ENCODE measurements at places on chromosomes 4 and X.

DNA sequence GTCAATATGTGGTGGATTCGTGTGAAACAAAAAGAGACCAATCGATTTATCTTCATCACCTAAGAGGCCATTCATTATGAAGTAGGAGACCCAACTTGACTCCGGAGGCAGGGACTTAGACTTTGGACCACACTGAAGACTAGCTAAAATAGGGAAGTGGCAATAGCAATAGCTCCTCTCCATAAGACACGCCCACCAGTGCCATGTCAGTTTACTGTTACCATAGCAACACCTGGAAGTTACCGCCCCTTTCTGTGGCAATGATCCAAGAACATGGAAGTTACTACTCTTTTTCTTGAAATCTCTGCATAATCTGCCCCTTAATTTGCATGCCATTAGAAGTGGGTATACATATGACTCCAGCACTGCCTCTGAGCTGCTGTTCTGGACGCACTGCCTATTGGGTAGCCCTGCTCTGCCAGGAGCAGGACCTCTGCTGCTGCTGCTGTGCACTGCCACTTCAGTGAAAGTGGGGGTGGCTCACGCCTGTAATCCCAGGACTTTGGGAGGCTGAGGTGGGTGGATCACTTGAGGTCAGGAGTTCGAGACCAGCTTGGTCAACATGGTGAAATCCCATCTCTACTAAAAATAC is 163.2 kb downstream of the PRKX start:
- no peak for DNase-seq

GRCh38 chr4:80266253-80266901 is at the start of gene FGF5:
Gene FGF5 (plus strand): TSS chr4:80266664. CDS start chr4:80266825, 161 bp downstream.
- peak; percentile 40 for DNase-seq

GRCh38 chrX:17009856-17010625 is 63.6 kb downstream of the REPS2 start:
- no peak for DNase-seq

- no peak for DNase-seq
Measured at GRCh38 chr4:11732155-11732554, 303.5 kb upstream of the HS3ST1 start.

DNA sequence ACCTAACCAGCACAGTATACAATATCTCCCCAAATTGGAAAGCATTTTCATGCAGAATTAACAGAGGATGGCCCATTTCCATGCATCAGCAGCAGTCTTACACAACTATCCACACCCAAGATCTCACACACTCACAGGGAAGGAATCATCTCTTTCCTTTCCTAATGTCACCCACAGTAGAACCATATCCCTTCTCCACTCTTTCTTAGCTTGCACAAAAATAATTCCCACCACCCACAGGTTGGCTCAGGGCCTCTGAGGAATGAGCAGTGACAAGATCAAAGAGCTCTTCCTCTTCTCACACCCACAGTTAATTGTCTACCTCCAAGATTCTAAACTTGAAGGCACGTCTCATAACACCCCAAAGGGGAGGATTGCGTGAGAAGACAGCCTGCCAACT is 217.7 kb upstream of the VEGFC start:
- no peak for DNase-seq

- no peak for DNase-seq
Measured at GRCh38 chrX:104972737-104973136, 247.8 kb downstream of the TEX13A start.

DNA sequence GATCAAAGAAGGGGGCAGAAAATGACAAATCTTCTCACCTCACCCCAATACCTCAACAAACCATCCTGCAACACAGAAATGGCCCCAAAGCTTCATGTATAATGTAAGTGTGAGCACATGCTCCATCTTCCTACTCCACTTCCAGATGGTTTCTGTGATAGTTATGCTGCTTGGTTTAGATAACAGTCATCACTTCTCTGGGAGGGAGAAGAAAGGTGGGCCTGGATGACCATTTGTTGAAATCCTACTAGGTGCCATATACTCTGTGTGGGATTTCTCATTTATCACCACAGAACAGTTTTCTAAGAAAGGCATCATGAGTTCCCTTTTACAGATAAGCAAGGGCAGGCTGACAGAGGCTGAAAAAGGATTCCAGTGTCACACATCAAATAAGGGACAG is 31.3 kb upstream of the NXF3 start:
- DNase-seq: no peak

GRCh38 chr4:94595880-94596483 is 144.2 kb downstream of the PDLIM5 start:
- DNase-seq: no peak

DNA sequence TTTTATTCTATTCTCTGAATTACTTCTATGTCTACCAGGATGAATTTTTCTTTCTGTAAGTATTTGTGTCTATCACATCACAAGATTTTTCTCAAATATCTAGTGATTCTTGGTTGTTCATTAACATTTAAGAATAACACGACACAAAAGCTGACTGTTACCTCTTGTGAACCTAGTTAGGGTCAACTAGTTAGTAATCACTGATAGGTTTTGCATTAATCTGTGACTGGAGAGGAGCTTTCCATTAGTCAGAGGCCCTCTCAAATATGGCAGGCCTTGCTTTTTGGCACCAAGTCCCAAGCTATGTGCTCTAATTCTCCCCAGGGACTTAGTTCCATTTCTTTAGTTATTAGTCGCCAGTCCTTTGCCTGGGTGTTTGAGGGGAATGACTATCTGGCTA is 259.2 kb downstream of the CFAP299 start:
- no peak for DNase-seq

DNA sequence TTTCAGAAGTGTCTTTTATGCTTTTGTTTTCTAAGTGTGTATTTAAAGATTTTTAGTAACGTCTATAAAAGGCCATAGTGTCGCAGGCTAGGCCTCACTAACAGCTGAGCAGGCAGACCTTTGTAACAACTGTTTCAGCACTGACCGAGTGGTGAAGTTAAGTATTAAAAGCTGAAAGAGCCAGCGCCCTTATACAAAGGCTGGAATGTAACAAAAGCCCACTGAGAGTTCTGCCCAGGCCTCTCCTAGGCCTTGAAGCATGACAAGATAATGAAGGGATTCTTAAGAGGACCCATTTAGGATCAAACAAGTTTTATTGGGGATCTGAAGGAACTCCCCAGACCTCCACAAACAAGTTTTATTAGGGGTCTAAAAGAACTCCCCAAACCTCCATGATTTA is 722.5 kb upstream of the PRKX start:
- DNase-seq: no peak

DNA sequence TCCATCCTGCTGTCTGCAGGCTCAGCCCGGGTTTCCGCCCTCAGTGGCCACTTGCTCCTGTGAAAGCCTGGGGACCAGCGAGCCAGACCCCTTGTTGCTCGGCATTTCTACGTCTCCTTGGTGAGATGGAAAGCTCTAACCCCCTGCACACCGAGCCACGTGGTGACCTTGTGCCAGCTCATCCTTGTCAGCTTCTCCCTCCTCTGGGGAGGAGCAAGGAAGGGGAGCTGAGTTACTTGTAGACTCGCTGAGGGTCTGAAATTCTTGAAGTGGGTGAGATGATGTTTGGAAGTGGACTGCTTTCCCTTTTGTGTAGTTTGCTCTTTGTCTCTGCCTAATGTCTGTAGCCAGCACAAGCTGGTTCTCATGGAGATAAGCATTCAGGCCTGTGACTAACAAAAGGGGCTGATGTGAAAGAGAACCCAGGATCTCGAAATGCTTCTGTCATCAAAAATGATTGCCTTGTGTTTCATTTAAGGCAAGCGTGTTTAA is 29.3 kb downstream of the RGS12 start:
- DNase-seq: no peak

DNA sequence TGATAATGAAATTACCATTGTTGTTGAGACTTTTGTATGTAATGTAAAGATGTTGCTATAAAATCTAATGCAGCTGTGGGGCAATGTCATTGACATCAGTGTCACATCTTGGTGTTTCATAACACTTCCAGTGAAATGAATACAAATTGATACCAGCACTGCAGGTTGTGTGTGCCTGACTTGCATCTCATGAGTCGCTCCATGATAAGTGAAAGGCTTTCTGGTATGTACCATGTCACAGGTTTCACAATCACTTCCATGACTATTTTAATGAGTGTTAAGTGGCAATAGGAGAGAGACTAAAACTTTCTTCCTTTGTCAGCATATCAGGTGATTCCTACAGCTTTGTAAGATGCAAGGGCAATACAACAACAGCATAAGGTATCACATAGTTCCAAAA is 94.4 kb downstream of the ABCB7 start:
- DNase-seq: no peak

GRCh38 chr4:105896984-105897775 is 1.9 kb downstream of the NPNT start:
- DNase-seq: no peak

GRCh38 chrX:30309139-30309571 is at the start of gene NR0B1:
Gene NR0B1 (minus strand): TSS chrX:30309390. CDS start chrX:30309363, 27 bp downstream.
- DNase-seq: no peak

DNA sequence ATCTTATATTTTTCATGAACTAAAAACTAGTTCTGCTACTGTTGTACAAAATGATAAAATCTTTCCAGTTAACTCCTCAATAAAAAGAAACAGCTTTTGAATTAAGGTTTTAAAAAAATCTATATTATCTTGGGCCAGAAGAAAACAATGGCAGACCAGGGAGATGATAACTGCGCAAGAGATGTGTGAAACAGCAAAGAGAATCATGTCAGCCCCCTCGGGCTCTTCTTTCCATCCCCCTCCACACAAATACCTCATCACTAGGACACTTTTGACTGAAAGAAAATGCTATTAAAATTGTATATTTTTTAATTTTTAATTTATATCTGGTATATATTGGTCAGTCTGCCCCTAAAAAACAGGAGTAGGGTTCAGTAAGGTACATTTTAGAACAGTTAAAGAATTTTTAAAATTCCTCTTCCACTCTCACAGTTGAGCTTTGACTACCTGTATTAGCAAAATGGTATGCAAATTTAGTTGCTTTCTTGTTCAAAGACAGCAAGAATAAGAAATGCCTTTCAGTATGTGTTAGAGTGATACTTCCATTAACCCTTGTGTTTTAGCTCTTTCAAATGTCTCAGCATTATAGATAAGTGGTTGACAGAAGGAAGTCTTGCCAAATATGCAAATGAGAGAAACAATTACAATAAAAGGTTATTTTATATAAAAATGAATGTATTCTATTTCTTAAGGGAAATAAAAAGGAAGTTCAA is 36.4 kb upstream of the LCORL start:
- DNase-seq: no peak

DNA sequence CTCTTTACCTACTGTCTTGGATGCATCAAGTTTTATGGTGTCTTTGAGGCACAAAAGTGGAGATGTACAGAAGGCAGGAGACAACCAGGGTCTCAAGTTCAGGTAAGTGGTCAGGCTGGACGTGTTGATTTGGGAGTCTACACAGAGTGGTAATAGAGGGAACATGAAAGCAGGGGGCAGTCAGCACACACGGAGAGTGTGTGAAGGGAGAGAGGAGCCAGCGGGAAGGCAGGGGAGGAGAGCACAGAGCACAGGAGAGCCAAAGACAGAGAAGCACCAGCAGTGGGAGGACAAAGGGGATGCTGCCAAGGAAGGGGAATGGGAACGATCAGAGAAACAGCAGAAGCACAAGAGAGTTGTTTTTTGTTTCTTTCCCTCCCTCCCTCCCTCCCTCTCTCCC is 32.9 kb downstream of the TMEM150C start:
- no peak for DNase-seq

GRCh38 chr4:20831746-20832145 is 131.5 kb downstream of the PACRGL start:
- DNase-seq: no peak

GRCh38 chr4:69748173-69748572 is 12.2 kb downstream of the SULT1B1 start:
- DNase-seq: no peak

DNA sequence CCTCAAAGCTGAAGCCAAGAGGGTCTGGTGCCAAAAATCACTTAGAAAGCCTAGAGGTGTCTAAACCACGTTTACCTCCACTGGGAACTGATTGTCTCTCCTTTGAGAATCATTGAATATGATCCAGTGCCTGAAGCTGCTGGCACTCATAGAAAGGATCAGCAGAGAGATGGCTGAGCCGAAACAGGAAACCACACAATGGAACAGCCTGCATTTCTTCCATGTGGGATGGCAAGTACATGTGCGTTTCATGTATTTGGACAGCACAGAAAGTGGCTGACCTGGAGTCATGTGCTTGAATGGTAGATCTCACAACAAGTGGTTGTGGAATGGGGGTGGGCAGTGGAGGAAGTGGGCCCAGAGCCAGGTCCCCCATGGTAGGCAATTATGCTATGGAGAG is 533.7 kb downstream of the INPP4B start:
- DNase-seq: no peak

DNA sequence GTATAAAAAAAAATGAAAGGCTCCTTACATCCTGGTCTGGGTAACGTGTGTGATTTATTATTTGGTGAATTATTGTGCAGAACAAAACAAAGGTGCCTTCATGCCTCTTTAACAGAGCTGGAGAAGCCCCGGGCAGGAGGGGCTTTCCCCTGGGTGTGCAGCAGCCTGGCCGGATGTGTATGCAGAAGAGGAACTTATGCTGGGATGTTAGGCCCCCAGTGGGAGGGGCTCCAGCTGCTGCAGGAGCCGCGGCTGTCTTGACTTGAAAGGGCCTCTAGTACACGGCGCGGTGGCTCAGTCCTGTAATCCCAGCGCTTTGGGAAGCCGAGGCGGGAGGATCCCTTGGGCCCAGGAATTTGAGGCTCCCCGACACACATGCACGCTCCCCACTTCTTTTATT is 16.0 kb downstream of the CCNQ start:
- DNase-seq: peak; percentile 76

- no peak for DNase-seq
Measured at GRCh38 chr4:156362581-156362980, 408.9 kb upstream of the CTSO start.

GRCh38 chrX:155886409-155886808 is 5.3 kb downstream of the VAMP7 start:
- DNase-seq: no peak

DNA sequence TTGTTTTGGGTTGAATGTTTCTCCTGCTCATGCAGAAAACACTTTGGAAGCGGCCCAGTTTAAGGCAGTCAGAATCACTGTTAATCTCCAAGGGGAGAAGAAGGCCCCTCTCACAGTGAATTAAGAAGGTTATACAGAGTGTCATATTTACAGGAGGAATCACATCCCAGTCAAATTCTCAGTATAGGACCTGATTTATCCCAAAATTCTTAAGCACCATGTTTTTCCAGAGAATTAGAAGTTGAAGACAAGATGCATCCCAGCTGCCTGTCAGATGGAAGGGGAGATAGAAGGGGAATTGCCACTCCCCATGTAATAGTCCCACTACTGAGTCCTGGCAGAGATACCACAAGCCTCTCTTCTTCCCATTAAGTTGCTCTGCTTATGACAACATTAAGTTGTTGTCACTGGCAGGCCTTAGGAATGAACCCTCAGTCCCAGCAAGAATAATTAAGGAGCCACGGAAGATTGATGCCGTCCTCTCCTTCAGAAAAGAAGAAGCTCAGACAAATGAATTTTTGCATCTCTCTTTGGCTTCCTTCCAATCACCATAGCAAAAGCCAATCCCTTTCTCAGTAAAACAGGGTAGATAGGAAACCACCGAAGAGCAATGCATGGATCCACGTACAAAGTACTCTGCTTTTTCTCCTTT is 138.4 kb downstream of the LDB2 start:
- DNase-seq: no peak

- DNase-seq: no peak
Measured at GRCh38 chrX:80578517-80579105, 158.4 kb downstream of the TENT5D start.

All from activated naive CD4-positive, alpha-beta T cell treated with anti-CD3 and anti-CD28 coated beads, Interleukin-2, amount 10 ng/mL, durations not matched to agents 7 days and 5 days (primary cell).